ENCODE measurements at places on chromosomes 5 and 9. TPM values are rescaled to one million over a fixed set of nuclear protein-coding genes. Genes with fewer than 3 reads are reported as not detected.

OTP gene
- total RNA-seq, result not detected

NIPAL4 gene
- 5.0 TPM for total RNA-seq

AMACR gene
- total RNA-seq, result 8.3 TPM

- DNase-seq, result peak; percentile 91
These were observed 586 bp upstream of the FCHO2 start for GRCh38 chr5:72955143-72955767.

DNA sequence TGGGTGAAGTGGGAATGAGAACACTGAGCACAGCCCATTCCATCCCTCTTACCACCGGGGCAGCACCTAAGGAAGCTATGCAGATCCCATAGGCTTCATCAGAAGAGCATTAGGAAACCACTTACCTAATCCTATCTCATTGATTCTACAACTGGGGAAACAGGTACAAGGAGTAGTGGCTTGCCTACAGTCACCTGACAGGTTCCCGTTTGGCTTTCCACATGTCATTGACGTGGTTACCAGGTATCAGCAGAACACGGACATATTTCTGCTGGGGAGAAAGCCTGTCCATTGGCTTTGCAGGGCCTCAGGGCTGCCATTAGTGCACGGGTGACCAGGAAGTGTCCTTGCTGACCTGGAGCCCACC, 11.3 kb downstream of the AFAP1L1 start:
- no peak for DNase-seq

- DNase-seq, result no peak
These were observed 464.5 kb downstream of the CSNK1G3 start for GRCh38 chr5:123976379-123977033.

DNA sequence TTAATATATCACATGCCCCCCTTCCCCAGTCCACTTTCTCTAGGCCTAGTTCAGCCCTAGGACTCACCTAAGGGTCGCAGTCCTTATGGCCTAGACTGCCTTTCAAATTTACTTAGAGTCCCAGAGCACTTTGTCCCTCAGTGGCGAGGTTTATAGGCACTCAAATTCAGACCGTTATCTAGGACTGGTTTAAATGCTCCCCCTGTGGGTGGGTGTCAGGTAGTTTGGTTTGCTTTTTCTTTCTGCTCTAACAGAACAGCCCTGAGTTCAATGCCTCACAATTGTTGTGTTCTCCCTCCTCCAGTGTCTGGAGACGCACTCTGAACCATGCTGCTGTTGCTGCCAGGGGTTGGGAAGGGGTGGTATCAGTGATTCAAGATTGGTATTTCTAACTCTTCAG, 317.1 kb downstream of the MAT2B start:
- DNase-seq, result no peak

GRCh38 chr5:128825826-128826225, 139.5 kb upstream of the SLC27A6 start:
- DNase-seq, result no peak

- DNase-seq, result peak; percentile 88
These were observed 56.8 kb downstream of the NIPAL4 start for GRCh38 chr5:157516626-157517325.

- no peak for DNase-seq
These were observed 17.2 kb upstream of the C5orf47 start for GRCh38 chr5:173971681-173972345.

DNA sequence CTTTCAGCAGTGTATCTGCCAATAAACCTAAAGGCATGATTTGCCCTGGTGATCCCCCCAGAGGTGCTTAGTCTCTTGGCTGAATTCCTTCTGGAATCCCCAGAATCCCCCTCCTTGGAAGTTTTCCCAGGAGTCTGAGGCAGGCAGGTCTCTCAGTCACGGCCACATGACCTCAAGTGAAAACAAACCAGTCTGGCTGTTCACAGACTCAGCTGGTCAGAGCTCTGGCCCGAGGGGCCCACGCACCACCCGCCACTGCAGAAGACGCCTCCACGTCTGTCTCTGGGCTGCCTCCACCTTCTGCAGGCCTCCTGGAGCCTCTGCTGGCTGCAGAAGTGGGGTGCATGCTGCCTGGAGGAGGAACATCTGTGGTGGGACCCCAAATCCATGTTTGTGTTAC, 52.5 kb downstream of the HRH2 start:
- peak; percentile 48 for DNase-seq
